ENCODE measurements at places on chromosomes 3 and 15.

DNA sequence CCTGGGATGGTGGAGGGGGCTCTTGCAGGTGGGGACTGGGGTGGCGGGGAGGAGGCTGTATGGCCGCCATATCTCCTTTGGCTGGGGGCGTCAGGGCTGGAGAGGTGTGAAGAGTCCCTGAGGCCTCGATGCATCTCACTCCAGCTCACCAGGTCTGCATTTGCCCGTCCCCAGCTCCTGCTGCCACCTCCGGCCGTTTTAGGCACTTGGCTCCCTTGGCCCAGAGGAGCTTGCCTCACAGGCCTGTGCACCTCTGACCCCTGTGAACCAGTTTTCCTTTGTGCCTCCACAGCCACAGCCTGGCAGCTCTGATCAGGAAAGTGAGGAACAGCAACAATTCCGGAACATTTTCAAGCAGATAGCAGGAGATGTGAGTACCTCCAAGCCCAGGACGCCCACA, 49.7 kb downstream of the CAPN3 start:
- DNase-seq, result no peak

GRCh38 chr3:125140818-125141595, 71.5 kb downstream of the SLC12A8 start:
- DNase-seq, result no peak

DNA sequence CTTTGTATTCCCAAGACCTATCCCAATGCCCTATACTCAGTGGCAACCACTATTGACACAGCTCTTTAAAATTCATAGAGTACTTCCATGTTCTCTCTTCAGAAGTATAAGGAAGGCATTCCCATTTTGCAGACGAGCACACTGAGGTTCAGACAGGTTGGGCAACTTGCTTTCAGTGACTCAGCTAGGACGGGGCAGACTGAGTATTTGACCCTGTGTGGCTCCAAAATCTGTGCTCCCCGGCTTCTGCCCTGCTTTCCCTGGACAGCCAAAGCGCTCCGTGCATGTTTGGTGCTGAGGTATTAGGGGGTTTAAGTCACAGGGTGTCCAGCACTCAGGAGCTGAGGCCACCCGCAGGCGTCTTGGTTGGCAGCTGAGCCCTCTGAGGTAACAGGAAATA, 59.5 kb downstream of the CEMIP start:
- no peak for DNase-seq

- DNase-seq, result no peak
These were observed 25.4 kb downstream of the SEMA6D start for GRCh38 chr15:47742742-47743141.

- DNase-seq, result no peak
These were observed 11.8 kb downstream of the CYFIP1 start for GRCh38 chr15:22968366-22968765.

GRCh38 chr3:53768478-53769459, 77.5 kb downstream of the CHDH start:
- no peak for DNase-seq

DNA sequence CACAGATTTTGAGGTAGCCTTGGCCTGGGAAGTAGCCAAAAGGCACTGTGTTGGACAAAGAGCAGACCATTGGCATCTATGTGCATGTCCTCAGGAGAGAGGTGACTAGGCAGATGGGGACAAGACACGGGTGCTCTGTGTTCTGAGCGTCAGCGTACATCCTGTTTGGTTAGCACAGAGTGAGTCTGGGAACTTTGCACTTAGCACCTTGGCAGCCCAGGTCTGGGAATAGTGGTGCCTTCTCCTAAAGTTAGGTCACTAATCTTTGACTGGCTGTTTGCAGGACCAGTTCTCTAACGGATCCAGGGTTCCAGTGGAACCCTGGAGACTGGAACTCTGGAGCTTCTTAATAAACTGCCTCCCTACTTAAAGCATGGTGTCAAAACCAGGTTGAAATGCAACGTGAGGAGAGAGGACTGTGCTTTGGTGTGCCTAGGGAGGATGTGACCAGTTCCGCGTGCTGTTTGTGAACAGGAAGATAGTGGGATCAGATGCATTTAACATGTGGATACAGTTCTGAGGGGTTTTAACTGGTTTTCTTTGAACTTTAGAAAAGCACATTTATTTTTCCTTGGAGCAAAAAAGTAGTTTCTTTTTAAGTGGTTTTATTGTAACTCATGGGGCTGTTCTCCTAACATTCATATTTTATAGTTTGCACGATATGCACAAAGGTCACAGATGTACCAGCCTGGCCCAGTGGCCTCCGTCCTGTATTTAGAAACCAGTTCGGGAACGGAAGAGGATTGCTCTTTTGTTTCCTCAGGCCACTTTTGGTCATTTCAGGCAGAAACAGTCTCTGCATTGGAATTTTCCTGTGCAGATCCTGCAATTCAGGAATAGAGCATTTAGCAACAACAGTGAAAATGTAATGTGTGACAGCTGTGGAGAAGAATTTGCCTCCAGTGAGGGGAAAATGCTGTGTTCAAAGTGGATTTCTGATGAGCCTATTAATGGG, 48.8 kb downstream of the ABHD2 start:
- DNase-seq, result no peak

DNA sequence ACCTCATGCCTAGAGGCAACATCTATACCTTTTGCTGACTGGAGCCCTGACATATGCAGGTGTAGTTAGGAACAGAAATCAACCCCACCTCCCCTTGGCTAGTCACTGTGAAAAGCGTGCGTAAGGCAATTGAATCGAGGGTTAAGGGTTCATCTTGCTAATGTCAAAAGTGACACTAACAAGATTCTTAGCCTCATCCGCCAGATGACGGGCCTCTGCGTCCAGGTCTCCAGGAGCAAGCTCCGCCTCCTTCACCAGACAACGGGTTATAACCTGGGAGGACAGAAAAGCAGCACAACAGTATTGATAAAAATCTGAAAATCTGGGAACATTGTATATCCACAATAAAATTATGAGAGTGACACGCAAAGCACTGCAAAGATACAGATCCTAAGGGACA, 4.7 kb downstream of the SELENOS start:
- no peak for DNase-seq

- DNase-seq, result no peak
These were observed 11.1 kb downstream of the ANKUB1 start for GRCh38 chr3:149781211-149781610.

DNA sequence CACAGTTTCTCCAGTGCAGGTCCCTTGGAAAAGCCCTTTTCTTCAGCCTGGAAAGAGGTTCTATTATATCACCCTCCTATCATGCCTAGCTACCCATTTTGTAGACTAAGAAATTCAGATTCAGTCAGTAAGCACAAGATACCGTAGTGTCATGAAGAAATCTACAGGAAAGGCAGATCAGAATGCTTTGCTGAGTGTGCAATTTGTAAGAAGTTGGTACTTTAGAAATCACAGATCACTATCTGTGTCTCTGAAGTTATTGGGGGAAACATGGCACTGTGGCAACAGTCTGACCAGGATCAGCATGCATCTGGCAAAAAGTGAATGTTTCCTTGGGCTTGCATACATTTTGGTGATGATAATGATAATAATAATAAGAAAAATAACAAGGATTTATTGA, 531.8 kb downstream of the EPHB1 start:
- no peak for DNase-seq

GRCh38 chr3:35664460-35664919, 25.2 kb downstream of the ARPP21 start:
- peak; percentile 81 for DNase-seq

DNA sequence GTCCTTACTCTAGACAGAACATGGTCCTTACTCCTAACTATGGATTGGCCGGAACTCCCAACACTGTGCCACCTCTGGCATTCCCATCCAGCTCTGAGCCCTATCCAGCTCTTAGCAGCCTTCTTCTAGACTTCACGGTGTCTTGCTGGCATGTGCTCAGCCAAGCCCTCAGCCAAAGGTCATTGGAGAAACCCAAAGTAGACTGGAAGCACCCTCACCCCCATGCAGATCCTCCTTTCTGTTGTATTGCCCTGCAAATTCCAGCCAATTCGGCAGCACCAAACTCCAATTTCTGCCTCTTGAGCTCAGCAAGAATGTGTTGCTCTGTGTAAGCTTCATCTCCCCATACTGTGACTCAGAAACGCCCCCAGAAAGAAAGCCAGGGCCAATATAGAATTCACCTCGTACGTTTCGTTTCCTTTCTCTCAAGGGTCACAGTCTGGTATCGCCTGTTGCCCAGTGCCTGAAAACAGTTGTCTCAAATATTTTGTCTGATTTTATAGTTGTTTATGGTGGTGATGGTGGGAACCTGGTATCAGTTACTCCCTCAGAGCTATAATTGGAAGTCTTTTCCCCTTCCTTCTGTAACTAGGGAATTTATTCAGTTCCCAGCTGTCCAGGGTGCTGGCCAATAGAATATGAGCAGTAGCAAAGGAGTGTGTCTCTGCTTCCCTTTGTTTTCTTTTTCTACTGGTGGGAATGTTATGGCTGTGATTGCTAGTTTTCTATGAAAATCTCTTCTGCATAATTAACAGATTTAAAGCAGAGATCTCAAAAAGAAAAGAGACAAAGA, 28.4 kb upstream of the EPHB3 start:
- peak; percentile 40 for DNase-seq

GRCh38 chr3:56856752-56857151, 55.0 kb upstream of the ARHGEF3 start:
- DNase-seq, result no peak

GRCh38 chr3:186209810-186210752, 101.2 kb upstream of the ETV5 start:
- DNase-seq, result no peak

DNA sequence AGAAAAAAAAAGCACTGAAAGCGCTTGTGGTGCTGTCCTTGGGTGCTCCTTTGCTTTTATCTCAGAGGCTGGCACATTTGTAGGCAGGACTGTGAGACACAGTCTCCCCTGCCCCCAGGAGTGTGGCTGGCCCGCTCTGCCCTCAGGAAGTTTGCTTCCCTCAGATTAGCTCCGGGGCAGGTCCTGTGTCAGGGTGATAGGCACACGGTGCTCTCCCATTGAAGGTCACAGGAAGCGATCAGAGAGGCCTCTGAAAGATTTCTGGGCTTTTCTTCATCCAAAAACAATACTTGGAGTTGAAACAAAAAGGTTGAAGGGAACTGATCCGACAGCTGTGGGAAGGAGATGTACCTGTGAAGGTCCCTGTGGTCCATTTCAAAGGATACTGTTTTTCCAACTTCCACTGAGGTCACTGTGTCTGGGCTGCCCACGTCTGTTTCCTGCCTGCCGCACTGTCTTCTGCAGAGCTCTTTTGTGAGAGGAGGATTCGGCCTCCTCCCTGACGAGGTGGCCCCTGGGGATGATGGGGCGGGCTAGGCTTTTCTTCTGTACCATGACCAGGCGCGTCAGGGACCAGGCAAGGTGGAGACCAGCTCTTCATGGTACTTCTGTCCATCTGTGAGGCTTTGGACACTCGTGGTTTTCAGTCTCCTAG, 330.5 kb upstream of the CTDSPL start:
- DNase-seq, result no peak

GRCh38 chr3:32620611-32621310, 50.1 kb upstream of the DYNC1LI1 start:
- DNase-seq, result no peak

DNA sequence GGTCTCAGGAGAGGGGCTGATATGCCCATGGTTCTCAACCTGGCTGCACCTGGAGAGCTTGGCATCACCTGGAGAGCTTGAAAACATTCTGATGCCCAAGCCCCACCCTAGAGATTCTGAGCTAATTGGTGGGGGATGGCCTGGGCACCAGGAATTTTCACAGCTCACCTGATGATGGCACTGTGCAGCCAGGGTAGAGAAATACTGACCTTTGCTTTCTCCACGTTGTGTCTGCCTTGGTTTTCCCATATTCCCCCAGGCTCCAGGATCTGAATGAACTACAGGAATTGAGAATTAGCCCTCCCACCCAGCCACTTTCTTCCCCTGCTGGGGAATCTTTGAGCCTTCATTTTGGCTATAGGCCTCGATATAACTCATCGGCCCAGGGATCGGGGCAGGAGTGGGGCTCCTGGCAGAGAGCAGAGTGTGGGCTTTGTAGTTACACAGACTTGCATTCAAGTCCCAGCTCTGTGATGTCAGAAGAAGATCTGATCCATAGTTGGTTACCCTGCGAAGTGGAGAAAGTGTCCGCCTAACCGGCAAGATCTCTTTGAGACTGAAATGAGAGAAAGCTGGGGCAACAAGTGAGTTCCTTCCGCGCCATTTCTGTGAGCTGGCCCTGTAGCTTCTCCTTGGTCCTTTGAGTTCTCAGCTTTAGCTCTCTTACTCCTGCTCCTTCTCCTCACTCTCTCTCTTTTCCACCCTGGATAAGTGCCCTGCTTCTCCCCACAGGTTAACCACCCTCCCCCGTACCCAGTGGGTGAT, 33.1 kb upstream of the UBE2Q2 start:
- DNase-seq, result peak; percentile 48

GRCh38 chr3:125054062-125054448, 1.7 kb downstream of the HEG1 start:
- DNase-seq, result no peak

GRCh38 chr3:141414800-141415462, 46.6 kb downstream of the ZBTB38 start:
- DNase-seq, result peak; percentile 67

DNA sequence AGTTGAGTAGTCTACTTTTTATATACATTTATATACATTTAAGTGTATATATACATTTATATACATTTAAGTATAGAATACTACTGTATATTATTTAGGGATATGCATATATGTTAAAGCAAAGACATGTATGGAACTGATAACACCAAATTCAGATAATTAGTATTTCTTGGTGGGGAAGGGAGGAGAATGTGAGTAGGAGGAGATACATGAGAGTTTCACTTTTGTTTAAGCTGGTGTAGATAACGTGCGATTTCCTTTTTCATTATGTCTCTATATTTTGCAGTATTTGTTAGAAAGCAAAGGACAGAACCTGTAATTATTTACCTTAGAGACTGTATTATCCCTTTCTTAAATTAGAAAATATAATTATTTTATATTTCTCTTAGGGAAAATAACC, 16.6 kb upstream of the NIT2 start:
- no peak for DNase-seq

DNA sequence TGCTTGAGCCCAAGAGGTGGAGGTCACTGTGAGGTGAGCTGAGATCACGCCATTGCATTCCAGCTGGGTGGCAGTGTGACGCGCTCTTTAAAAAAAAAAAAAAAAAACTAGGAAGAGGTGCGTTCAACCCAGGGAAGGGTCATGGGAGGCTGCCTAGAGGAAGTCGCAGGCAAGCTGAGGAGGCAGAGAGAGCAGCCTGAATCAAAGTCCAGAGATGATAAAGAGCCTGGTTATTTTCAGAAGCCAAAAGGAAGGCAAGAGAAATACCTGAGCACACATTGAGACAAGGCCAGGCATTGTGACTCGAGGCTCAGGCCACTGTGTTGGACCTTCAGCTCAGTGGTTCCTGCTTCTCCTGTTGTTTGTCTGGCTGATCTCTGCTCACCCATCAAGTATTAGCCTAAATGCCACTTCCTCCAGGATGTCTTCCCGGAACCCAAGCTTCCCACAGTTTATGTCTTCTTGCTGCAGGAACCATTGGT, 16.1 kb upstream of the GCNT3 start:
- no peak for DNase-seq

GRCh38 chr3:160395297-160395696, 3.7 kb downstream of the IFT80 start:
- DNase-seq, result no peak

DNA sequence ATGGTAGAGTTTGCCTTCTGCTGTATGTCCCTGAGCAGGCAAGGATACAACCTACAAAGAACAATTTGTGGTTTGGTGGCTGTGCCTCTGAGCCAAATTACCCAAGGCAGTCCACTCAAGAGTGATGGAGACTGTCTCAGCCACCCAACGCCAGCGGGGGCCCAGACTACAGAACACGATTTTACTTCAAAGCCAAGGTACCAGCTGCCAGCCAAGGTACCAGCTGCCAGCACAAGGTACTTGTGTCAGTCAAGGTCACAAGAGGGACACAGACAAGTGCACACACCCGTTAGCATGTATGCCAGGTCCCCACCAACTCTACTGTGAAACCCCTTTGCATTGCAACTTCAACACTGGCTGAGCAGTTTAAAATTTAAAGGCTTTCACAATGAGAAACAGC, 23.5 kb downstream of the COLQ start:
- no peak for DNase-seq
